ENCODE measurements at places on chromosomes 1 and 21. TPM values are rescaled to one million over a fixed set of nuclear protein-coding genes. Genes with fewer than 3 reads are reported as not detected.

AMY2A gene
- not detected for total RNA-seq

USH2A gene
- not detected for total RNA-seq

NR1I3 gene
- not detected for total RNA-seq

NR0B2 gene
- total RNA-seq = not detected

CDK18 gene
- 4.0 TPM for total RNA-seq

S100A7 gene
- total RNA-seq = not detected

USP21 gene
- total RNA-seq = 3.3 TPM

CXADR gene
- 137 TPM for total RNA-seq

PIGC gene
- total RNA-seq = 74.0 TPM

SPRR2E gene
- not detected for total RNA-seq

PDZK1 gene
- 1.4 TPM for total RNA-seq

RIPPLY3 gene
- total RNA-seq = not detected

LCK gene
- total RNA-seq = not detected

DENND2D gene
- total RNA-seq = not detected

ACKR1 gene
- total RNA-seq = not detected

TRAPPC10 gene
- 15.4 TPM for total RNA-seq

WNT2B gene
- 17.3 TPM for total RNA-seq

CD5L gene
- not detected for total RNA-seq

GIPC2 gene
- total RNA-seq = not detected

KDF1 gene
- total RNA-seq = not detected

BRINP2 gene
- total RNA-seq = not detected

CLDN8 gene
- not detected for total RNA-seq

PLCH2 gene
- 0.20 TPM for total RNA-seq

SNX7 gene
- total RNA-seq = 39.7 TPM

IGFN1 gene
- total RNA-seq = 29.1 TPM

KLF17 gene
- total RNA-seq = not detected

PCBP3 gene
- total RNA-seq = 4.0 TPM

ZNF695 gene
- 38.0 TPM for total RNA-seq

DYNLT4 gene
- 2.9 TPM for total RNA-seq

RGS18 gene
- not detected for total RNA-seq

CAMK1G gene
- 2.3 TPM for total RNA-seq

APP gene
- total RNA-seq = 189 TPM

ZFP69B gene
- total RNA-seq = 3.0 TPM

CYP4A11 gene
- total RNA-seq = not detected

EPS8L3 gene
- total RNA-seq = not detected

LDLRAD1 gene
- not detected for total RNA-seq

TSEN15 gene
- total RNA-seq = 48.0 TPM

DMBX1 gene
- total RNA-seq = 0.20 TPM

TMEM269 gene
- not detected for total RNA-seq

RABGAP1L gene
- total RNA-seq = 23.3 TPM

IL12RB2 gene
- total RNA-seq = not detected

CDA gene
- not detected for total RNA-seq

All from G401 (cell line).